ENCODE measurements at places on chromosomes 7 and 10. TPM values are rescaled to one million over a fixed set of nuclear protein-coding genes. Genes with fewer than 3 reads are reported as not detected.

The GPNMB gene
- total RNA-seq, result 10.6 TPM

The ERVW-1 gene
- total RNA-seq, result not detected

The MRLN gene
- total RNA-seq, result not detected

The NPFFR1 gene
- 0.14 TPM for total RNA-seq

The GRM3 gene
- not detected for total RNA-seq

The TMEM254 gene
- total RNA-seq, result 12.1 TPM

The PKD2L1 gene
- total RNA-seq, result not detected

GRCh38 chr10:108362961-108363360 is 1198.5 kb upstream of the SORCS1 start:
- no peak for DNase-seq

GRCh38 chr10:110492069-110492822 is 5.5 kb upstream of the DUSP5 start:
- DNase-seq, result no peak

DNA sequence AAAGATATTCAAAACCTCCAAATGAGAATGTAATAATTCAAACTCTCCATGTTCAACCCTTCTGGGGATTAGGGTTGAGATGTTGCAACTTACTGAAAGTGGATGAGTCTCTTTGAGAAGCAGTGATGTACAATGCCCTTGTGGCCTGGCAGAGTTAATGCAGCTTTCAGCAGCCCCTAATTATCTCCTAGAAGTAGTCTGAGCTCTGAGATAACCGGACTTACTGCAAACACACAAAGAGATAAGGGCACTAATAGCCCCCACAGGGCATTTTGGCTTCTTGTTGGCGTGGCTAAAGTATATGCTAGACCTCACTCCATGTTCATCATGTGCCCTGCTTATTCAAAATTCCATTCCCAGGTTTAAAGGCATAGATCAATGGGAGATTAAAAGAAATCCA is 404.7 kb downstream of the NEBL start:
- DNase-seq, result no peak

DNA sequence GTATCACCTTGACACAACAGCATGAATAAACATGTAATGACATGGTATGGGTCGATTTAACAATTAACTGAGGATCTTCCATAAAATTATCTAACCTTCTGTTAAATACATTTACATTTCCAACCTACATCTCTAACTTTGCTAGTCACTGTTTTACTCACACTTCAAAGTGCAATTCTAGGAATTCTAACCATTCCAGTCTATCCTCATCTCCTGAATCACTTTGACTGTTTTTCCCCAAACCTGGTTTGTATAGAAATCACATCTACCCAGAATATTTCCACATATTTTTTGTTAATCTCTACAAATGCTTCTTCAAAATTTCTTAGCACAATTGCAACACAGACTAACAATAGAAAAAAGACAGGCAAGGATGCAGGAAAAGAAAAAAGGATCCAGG is 6.2 kb downstream of the ABI1 start:
- DNase-seq, result no peak

Measured in epithelial cell of proximal tubule (primary cell).